ENCODE measurements at places on chromosomes 16 and 17.

GRCh38 chr17:56658648-56659047 is 65.1 kb downstream of the NOG start:
- DNase-seq: no peak

DNA sequence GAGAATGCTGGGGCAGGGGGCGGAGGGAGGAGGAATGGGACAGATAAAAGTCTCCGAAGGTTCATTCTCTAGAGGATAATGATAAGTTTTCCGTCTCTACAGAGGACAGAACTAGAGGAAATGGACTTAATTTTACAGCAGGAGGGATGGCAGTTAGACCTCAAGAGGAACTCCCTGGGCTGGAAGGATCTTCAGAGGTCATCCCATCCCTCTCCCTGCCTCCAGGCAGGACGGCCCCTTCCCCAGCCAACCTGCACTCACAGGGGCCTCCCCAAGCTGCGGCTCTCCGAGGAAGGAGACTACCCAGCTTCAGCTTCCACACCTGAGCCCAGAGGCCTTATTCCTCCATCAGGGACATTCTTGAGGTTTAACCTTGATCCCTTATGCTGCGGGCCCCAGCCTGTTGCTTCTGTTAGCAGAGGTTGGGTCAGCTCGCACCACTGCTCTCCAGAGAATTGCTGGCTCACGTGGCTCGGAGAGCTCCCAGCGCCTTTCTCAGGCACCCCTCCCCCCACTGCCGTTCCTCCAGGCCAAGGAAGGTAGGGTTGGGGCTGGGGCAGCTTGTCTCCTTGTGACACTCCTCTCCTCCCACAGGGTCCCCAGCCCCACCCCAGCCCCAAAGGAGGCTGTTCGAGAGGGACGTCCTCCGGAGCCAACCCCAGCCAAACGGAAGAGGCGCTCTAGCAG is 8.5 kb downstream of the ELOB start:
- no peak for DNase-seq

DNA sequence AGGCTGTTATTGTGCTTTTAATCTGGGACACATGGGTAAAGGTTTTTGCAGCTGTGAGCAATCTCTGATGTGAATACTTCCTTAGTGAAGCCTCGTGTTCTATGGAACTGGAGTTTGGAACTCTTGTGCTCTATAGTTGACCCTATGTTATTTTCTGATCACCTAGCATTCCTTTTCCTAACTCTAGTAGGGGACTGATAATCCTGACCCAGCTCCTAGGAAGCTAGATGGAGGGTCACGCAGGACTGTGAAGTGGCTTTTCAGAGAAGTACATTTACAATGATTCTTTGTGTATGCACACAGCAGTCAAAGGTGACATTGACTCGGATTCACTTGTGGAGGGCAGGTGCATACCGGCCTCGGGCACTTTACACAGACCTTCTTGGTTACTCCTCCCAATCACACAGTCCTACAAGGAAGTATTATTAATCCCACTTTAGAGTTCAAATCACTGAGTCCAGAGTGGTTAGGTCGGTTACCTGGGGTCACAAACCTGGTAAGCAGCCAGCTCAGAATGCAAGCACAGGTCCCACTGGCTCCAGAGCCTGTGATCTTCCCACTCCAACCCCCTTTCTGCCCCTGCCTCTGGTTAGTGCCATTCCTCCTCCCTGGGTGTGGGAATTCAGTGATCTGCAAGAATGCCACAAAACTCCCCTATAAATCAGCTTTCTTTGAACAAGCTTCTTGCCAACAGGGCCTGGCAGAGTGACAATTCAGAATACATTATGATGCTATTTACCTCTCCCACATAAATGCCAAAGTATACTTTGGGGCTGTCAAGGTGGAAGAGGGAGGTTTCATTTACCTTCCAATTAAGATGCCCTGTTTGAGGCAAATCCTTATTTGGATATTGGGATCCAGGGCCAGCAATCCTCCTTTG is 7.1 kb downstream of the CHD9NB start:
- DNase-seq: no peak

DNA sequence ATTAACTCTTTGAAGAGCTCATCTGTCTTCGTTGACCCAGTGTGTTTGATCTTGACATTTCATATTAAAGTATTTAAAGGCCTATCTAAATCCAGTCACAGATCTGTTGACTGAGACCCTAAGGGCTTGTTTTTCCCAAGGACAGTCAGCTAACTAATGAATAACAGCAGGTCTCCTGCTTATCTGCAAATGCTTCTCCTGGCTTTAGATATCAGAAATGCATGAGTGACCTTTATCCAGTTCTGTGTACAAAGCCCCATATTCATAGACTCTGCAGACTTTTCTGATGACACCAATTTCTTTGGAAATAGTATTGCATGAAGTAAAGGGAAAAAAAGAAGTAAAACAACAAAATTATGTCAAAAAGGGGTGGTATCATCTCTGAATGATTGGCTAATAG is 70.3 kb downstream of the YPEL2 start:
- no peak for DNase-seq

GRCh38 chr16:78437352-78437968 is 338.0 kb downstream of the WWOX start:
- DNase-seq: peak; percentile 52

DNA sequence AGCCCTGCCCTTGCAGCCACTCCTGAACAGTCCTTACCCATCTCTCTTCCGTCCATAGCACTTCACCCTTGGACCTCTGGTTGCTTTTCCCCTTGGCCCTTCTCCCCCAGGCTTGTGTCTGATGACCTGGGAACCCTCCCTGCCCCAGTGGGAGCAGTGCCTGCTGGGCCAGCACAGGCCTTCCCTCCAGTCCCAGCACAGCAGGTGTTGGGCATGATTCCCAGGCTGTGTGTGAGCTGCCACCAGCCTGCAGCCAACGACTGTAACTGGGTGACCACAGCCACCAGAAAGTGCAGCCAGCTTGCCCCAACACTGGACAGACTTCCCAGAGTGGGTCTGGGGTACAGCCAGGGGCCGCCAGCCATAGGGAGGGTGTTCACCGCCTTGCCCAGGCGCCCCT is 30.0 kb downstream of the CRAMP1 start:
- no peak for DNase-seq

DNA sequence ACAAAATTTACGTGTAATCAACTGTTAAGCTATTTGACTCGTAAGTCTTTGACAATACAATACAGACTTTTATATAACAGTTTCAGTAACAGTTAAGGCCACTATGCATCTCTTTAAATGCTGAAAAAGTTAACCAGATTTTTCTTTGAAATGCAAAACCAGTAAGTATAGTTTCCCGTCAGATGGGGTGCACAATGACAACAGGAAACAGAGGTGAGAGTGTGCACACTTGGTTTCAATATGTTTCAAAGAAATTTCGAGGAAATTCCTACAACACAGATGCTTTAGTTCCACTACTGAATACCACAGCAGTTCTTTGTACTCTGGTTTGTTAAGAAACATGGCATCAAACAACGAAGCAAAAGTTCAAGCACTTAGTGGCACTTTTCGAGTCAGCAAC is 48.4 kb downstream of the RNF157 start:
- DNase-seq: peak; percentile 46

DNA sequence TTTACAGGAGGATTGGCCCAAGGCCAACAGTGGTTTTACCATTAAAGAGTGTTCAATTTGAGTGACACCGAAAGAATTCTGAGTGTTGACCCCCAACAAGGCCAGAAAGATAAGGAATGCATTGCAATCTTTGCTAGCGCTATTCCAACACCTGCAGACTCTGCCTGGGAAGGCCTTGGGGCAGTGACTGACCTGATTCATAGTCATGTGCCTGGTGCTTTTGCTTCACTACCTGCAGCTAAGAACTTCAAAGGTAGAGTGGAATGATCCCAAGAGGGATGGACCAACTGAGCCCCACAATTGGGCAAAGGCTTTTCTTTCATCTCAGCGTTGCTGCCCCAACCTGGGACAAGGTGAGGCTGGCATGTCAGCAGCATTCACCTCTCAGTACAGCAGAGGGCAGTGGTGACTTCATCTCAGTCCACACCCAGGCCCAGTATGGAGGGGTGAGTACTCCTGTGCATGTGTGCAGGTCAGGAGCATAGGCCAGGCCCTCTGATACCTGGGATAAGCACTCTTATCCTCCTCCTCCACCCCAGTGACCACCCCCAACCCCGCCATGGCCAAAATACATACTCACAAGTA is 149.6 kb upstream of the GNAO1 start:
- peak; percentile 29 for DNase-seq

DNA sequence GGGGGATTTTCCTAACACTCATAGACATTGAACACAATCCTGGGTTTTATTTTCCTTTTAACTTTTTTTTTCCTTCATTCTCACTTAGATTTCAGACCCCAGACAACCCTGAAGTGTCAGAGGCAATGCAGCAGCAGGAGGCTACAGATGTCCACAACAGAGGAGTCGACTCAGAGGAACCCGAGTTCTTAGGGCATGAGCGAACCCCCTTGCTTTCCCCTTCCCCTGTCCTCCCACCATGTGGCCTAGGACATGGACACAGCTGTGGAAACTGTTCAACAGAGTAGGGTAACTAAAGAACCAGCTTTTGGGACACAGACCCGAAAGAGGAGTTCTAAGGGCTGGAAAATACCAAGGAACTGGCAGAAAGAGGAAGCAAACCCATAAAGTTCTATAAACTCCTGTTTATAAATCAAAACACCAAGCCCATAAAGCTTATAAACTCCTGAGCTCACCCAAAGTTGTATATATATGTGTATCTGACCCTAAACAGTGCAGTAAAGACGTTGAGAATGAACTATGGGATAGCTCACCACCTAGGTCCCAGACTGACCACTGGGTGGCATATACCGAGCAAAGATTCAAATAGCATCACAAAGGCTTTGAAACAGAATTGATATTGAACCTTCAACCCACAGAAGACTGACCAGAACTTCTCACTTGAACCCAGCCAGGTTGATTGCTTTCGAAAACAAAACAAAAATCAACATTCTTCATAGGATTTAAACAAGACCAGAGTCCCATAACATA is 33.9 kb downstream of the CMTM4 start:
- DNase-seq: no peak

DNA sequence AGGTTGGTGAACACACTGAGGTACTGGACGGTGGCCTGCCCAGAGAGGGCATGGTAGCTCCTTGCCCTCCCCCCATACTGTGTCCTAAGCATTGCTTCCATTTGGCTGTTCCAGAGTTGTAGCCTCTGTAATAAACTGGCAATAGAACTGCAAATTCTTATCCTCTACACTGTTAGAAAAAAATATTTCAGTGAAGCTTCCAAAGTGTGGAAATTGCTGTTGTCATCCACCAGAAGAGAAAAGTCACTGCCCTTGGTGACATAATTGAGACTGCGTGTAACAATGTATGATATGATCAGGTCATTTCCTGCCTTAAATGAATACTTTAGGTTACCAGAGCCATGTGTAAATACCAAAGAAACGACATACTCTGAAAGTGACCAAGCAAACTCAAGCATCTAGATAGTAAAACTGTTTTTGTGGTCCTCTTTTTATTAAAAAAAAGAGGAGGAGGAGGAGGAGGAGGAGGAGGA is 65.9 kb downstream of the CEP95 start:
- no peak for DNase-seq

GRCh38 chr16:50659806-50660205 is 21.3 kb downstream of the SNX20 start:
- DNase-seq: no peak

DNA sequence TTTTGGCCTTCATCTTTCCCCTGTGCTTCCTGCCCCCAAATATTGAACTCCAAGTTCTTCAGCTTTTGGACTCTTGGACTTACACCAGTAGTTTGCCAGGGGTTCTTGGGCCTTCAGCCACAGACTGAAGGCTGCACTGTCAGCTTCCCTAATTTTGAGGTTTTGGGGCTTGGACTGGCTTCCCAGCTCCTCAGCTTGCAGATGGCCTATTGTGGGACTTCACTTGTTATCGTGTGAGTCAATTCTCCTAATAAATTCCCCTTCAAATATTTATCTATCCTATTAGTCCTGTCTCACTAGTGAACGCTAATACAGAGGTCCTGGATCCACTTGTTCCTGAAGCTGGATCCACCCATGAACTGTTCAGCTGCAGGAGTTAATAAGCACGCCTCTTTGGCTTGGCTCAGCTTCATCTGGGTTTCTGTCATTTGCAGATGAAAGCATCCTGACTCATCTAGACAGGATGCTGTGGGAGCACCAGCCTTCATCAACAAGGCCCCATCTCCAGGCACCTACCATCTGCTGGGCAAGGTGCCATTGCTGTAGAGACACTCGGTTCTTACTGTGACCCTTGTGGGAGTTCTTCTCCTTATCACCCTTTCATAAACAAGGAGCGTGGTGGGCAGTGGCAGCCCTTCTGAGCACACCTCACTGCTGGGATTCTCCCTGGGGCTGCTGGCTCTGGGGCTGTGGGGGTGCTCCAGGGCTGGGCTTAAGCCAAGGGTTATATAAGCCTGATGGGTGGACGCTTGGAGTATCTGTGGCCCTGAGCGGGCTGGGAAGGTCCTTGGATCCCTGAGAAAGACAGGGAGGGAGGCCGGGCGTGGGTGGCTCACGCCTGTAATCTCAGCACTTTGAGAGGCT is 23.1 kb downstream of the LAT start:
- DNase-seq: no peak

GRCh38 chr17:14353861-14354474 is 53.1 kb downstream of the HS3ST3B1 start:
- DNase-seq: no peak

DNA sequence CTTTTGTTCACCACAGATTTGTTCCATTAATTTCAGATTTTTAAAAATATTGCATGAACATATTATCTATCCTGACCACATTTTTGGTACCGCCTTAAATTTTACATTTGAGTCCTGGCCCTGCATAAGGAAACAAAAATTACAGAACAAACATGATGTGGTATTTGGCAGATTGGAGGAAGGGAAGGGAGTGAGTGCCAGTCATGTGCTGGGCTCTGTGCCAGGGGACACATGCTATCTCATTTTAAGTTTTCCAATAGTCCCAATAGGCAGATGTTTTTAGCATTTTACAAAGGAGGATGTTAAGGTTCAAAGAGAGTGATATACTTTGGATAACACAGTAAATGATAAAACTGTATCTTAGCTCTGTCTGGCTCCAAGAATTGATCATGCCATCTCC is 185.1 kb downstream of the CDK5R1 start:
- no peak for DNase-seq

GRCh38 chr16:49972280-49972679 is 52.7 kb upstream of the CNEP1R1 start:
- DNase-seq: no peak

- no peak for DNase-seq
These were observed 24.1 kb upstream of the RPL13 start for GRCh38 chr16:89536371-89536770.

GRCh38 chr16:27819881-27820610 is 243.5 kb downstream of the GSG1L start:
- no peak for DNase-seq

GRCh38 chr17:17313350-17313991 is 10.3 kb downstream of the NT5M start:
- peak; percentile 79 for DNase-seq

Measured in germinal center (tissue), 1 donor.